ENCODE measurements at places on chromosomes 12 and 14. TPM values are rescaled to one million over a fixed set of nuclear protein-coding genes. Genes with fewer than 3 reads are reported as not detected.

The OLR1 gene
- 1.2 TPM for polyA plus RNA-seq

The SLC38A4 gene
- 28.0 TPM for polyA plus RNA-seq

The GNB3 gene
- polyA plus RNA-seq, result 14.0 TPM

The HAL gene
- 2.3 TPM for polyA plus RNA-seq

The ARHGEF25 gene
- polyA plus RNA-seq, result 101 TPM

The B4GALNT3 gene
- 15.7 TPM for polyA plus RNA-seq

The NR2C1 gene
- polyA plus RNA-seq, result 85.2 TPM

The PRIMA1 gene
- polyA plus RNA-seq, result 2.2 TPM

The MYF6 gene
- 0.26 TPM for polyA plus RNA-seq

The EPYC gene
- polyA plus RNA-seq, result 0.64 TPM

The TIGAR gene
- 7.9 TPM for polyA plus RNA-seq

The TBC1D30 gene
- 6.5 TPM for polyA plus RNA-seq

The GARIN6 gene
- not detected for polyA plus RNA-seq

The PLBD1 gene
- 56.7 TPM for polyA plus RNA-seq

GRCh38 chr14:105498430-105499255 lies 7.6 kb downstream of the TEDC1 start:
- no peak for DNase-seq

- no peak for DNase-seq
Measured at GRCh38 chr14:55354500-55354899, 57.1 kb downstream of the ATG14 start.

DNA sequence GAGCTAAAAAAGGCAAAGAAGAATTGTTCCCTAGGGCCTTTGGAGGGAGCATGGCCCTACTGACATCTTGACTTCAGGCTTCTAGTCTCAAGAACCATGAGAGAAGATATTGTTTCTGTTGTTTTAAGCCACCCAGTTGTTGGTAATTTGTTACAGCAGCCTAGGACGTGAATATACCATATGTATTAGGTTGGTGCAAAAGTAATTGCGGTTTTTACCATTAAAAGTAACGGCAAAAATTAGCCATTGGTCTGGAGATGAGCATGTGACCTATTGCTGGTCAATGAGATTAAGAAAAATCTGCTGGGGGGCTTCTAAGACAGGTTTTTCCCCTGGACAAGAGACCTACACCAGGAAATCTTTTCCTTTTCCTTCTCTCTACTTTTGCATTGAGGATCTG lies 9.8 kb upstream of the HRK start:
- DNase-seq, result no peak

GRCh38 chr12:117494833-117495655 lies 133.6 kb upstream of the NOS1 start:
- DNase-seq, result peak; percentile 72

DNA sequence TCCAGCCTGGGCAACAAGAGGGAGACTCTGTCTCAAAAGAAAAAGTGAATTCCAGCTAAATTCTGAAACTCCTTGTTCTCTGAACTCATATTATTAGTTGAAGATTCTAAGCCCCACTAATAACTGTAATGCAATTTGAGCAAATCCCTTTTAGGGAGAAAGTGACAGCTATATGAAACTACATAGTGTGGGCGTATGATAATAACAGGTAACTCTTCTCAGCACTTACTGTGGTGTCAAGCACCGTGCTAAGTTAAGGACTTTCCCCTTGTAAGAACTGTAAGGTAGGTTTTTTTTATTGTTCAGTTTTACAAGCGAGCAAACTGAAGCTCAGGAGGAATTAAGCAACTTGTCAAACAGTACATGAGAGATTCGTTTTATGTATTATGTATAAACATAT lies 5.4 kb downstream of the ANKRD13A start:
- no peak for DNase-seq

- no peak for DNase-seq
Measured at GRCh38 chr12:50112456-50113218, 601 bp downstream of the COX14 start.

- DNase-seq, result no peak
Measured at GRCh38 chr14:60245380-60246177, 3.4 kb upstream of the PPM1A start.

- DNase-seq, result no peak
Measured at GRCh38 chr12:132545164-132545953, 55.4 kb downstream of the FBRSL1 start.

DNA sequence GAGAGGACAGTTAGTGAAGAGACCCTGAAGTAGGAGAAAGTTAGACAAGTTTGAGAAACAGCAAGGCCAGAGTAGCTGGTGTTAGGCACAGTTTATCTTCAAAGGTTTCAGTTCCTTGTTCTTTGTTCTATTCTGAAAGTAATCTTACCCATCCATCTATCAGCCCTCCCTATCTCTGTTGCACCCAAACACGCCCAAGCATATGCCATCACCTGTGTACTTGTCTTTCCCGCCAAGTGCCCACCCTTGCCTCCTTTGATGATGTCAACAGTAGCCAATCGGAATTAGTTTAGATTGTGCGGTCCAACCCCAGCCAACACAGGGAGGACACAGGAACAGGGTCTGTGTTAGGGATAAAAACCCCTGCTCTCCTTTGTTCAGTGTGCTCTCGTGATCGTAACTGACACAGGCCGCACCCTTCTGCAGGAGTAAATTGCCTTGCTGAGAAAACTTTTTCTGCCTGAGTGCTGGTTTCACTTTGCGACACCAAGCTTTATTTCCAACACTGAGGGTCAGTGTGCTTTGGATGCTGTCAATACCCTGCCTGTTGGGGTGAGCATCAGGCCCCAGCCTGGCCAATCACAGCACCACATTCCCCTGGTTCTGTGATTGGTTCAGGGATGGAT lies 4.7 kb upstream of the TMEM229B start:
- no peak for DNase-seq

GRCh38 chr12:105315726-105316125 lies 14.8 kb upstream of the C12orf75 start:
- no peak for DNase-seq

- no peak for DNase-seq
Measured at GRCh38 chr12:81573228-81573627, 185.9 kb downstream of the PPFIA2 start.

- DNase-seq, result no peak
Measured at GRCh38 chr12:32379667-32380066, 19.7 kb upstream of the FGD4 start.

- DNase-seq, result no peak
Measured at GRCh38 chr12:90078344-90078743, 369.7 kb upstream of the ATP2B1 start.

DNA sequence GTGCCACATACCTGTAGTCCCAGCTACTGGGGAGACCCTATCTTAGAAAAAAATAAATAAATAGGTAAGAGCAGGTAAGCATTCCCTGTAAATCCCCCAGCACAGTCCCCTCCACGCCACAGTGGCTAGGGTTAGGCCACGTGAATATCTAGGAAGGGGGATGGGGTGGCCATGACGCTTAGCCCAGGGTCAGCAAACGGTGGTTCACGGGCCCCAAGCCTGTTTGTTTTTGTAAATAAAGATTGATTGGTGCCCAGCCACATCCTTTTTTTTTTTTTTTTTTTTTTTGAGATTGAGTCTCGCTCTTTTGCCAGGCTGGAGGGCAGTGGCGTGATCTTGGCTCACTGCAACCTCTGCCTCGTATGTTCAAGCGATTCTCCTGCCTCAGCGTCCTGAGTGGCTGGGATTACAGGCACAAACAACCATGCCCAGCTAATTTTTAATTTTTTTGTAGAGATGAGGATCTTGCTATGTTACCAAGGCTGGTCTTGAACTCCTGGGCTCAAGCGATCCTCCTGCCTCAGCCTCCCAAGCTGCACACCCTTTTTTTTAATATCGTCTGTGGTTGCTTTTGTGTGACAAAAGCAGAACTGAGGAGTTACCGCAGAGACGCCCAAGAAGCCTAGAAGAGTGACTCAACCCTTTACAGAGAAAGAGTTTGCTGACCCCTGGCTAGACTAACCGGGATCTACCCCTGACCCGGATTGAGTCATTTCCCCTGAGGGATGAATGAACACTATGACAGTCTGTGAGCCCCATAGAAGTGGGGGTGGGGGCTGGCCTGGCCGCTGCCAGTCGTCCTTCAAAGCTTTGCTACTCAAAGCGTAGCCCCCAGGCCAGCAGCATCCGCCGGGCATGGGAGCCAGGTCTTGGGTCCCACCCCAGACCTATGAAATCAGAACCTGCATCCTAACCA lies 113.7 kb upstream of the NCOR2 start:
- DNase-seq, result no peak

DNA sequence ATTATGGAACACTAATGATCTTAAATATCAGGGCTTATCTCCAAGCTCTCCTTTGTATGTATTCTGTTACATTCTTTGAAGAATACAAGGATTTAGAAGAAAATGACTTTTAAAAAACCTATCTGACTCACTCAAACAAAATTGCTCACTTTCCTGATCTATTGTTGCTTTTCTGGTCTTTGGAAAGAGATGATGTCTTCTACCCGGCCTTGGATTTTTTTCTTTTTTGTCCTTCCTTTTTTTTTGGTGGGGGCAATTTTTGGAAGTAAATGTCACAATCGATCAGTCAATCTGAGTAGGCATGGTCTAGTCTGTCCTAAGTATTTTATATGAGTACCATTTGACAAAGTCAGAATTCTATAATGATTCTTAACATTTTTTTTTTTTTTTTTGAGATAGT lies 10.5 kb upstream of the CALM1 start:
- DNase-seq, result no peak

GRCh38 chr12:107287436-107288413 lies 194.4 kb upstream of the CRY1 start:
- no peak for DNase-seq

- DNase-seq, result no peak
Measured at GRCh38 chr12:11564984-11565651, 84.4 kb upstream of the ETV6 start.

- DNase-seq, result no peak
Measured at GRCh38 chr14:93732524-93732923, 55.8 kb downstream of the PRIMA1 start.

GRCh38 chr12:56018356-56018755 lies 2.5 kb upstream of the IKZF4 start:
- no peak for DNase-seq

GRCh38 chr14:43525658-43526057 lies 981.4 kb downstream of the FSCB start:
- no peak for DNase-seq

DNA sequence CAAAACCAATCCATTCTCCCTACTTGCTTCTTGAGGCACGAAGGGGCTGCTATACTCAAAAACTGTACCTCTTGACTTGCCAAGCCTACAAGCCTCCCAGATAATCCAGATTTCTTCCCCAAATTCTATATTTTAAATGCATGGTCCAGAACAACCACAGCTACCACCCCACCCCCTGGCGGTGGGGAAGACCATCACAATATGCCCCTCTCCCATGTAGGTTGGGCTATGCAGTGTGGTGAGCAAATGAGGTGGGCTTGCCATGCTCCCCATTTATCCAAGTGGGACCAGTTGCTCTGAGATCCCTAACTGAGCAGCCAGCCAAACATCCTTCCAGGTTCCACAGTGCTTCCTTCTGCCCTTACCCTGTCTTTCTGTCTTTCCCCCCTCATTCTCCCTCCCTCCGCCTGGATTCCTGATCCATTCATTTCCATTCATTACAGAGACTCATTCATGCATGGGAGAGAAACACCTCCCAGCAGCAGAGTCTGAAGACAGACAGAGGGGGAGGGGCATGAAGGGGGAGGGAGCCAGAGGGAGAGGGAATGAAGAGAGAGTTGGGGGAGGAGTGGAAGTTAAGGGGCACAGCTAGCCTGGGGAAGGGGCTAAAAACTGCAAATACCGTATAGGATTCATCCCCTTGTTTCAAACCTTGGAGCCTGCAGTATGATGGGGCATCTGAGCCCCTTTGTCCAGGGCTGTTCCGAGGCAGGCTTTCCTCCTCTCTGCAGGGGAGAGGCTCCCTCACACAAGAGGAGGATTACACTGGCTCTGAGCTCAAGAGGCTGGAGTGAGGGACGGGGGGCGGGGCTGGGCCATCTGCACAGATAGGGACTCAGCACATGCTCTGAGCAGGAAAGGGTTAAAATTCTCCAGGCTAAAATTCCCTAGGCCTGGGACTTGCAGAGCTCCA lies 4.4 kb downstream of the ZNF219 start:
- no peak for DNase-seq

DNA sequence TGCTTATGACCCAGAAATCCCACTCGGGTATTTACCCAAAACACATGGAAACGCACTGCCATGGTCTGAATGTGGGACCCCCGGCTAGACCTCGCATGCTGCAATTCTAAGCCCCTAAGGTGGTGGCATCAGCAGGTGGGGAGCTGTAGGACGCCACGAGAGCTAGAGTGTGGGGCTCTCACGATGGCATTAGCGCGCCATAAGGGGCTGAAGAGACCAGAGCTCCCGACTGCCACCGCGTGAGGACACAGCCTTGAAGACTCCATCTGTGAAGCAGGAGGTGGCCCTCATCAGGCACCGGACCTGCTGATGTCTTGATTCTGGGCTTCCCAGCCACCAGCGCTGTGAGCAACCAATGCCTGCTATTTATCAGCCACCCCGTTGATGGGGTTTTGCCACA lies 40.3 kb downstream of the RIMBP2 start:
- no peak for DNase-seq

DNA sequence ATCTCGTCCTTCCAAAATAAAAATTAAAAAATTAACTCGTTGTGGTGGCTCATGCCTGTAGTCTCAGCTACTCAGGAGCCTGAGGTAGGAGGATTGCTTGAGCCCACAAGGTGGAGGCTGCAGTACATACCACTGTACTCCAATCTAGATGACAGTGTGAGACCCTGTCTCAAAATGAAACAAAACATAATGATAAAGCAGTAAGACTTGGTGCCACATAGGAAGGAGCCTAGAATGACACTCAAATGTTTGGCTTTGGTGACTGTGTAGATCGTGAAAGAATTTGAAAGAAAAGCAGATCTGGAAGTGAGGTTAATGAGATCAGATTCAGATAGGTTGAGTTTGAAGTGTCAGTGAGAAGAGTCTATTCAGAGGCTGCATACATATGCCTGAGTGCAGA lies 150.1 kb upstream of the ATP2B1 start:
- no peak for DNase-seq

DNA sequence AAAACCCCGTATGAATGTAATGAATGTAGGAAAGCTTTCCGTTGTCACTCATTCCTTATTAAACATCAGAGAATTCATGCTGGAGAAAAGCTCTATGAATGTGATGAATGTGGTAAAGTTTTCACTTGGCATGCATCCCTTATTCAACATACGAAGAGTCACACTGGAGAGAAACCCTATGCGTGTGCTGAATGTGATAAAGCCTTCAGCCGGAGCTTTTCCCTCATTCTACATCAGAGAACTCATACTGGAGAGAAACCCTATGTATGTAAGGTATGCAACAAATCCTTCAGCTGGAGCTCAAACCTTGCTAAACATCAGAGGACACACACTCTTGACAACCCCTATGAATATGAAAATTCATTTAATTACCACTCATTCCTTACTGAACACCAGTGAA lies 23.8 kb downstream of the ZNF891 start:
- no peak for DNase-seq
